ENCODE measurements at places on chromosomes 3 and 15. TPM values are rescaled to one million over a fixed set of nuclear protein-coding genes. Genes with fewer than 3 reads are reported as not detected.

DNA sequence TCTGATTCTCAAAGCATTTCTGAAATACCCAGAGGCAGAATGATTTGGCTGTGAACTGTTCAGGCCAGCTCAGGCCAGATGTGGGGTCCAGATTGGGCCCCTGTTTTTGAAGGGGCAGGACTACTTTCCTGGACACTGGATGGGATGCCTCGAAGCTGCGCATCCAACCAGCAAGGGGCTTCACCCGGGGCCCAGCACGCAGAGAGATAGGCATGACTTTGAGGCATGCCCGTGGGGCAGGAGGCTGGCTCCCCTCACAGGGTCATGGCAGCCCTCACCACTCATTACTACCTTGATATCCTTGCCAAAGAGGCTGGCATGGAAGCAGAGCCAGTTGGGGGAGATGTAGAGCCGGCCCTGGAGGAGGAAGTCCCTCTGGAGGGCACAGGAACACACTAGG lies 30.1 kb downstream of the GRAMD2A start:
- no peak for DNase-seq

- peak; percentile 82 for DNase-seq
Measured at GRCh38 chr3:186930143-186930640, at the start of gene ST6GAL1. Gene ST6GAL1 (plus strand): TSS chr3:186930526. CDS start chr3:187042704, 112,178 bp downstream.

- DNase-seq: no peak
Measured at GRCh38 chr3:127008236-127008635, 25.3 kb downstream of the PLXNA1 start.

DNA sequence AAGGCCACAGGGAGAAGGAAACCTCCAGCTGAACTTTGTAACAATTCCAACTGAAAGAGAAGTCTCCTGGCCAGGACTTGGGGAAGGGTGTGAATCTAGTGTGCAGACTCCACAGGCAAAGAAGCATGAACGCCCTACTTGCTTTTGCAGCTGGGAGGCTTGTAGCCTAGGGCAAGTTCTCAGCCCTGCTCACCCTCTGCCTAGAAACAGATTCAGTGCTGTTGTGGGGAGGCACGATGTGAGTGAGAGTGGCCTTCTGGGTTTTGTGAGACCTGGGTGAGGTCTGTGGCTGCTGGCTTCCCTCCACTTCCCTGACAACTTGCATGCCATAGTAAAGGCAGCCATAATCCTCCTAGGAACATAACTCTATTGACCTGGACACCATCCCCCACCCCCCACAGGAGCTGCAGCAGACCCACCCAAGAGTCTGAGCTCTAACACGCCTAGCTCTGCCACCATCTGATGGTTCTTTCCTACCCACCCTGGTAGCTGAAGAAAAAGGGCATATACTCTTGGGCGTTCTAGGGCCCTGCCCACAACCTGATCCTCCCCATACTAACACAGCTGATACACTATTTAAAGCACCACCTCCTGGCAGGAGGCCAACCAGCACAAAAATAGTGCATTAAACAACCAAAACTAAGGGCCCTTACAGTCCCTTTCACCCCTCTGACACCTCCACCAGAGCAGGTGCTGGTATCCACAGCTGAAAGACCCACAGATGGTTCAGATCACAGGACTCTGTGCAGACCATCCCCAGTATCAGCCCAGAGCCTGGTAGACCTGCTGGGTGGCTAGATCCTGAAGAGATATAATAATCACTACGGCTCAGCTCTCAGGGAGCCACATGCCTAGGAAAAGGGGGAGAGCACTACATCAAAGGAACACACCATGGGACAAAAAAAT lies 426.5 kb downstream of the IGSF11 start:
- DNase-seq: no peak

- no peak for DNase-seq
Measured at GRCh38 chr3:140216249-140216648, 281.3 kb downstream of the CLSTN2 start.

GRCh38 chr3:64621726-64622395 lies 65.9 kb downstream of the ADAMTS9 start:
- DNase-seq: no peak

GRCh38 chr3:194386066-194386465 lies 13.0 kb downstream of the GP5 start:
- DNase-seq: no peak

- peak; percentile 31 for DNase-seq
Measured at GRCh38 chr15:41981371-41982132, 9.2 kb upstream of the EHD4 start.

GRCh38 chr3:25035526-25035925 lies 392.5 kb upstream of the RARB start:
- no peak for DNase-seq

DNA sequence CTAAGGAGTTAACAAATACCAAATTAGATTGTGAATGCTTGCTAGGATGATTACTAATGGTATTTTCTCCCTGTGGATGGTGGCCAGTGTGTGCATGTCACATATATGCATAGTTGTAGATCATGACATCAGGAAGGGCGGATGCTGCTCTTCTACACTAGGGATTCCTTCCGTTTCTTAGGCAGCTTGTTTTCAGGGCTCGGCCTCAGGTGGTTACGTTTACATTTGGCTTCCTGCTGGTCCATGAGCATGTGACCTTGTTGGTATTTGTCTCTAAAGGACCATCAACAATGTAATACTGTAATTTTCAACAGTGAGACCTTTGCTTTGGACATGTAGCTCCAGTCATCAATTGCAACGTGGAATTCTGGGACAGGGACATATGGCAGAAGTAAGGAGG lies 221.4 kb downstream of the NR1D2 start:
- no peak for DNase-seq

DNA sequence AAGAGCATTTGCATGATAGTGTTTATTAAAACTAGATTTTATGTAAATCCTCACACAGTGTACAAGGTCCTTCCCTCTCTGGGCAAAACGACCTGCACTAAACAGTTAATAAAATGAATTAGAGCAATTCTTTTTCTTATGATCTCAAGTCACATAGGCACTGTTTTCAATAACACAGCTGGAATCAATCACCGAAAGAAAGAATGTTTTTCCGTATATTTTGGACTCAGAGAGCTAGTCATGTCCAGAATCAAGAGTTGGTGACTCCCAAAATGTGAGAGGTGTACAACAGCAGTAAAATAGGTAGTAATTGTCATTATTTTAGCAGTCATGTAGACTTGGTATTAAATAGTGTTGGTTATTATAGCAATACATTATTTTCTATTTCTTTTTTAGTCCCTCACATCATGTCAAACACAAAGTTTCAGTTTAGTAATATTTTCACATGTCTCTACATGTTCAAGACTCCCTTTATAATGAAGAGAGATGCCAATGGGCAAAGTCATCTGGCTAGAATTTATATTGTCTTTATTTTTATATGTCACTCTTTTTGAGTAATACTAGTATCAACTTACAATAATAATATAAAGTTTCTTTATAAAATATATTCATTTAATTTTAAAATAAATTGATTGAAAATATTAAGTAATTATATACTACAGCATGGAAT lies 448.6 kb upstream of the CDIN1 start:
- DNase-seq: no peak

Gene CFAP44
- total RNA-seq: 14.1 TPM

Gene SPTBN5
- 35.0 TPM for total RNA-seq

Gene PAQR5
- 6.5 TPM for total RNA-seq

Gene PLA2G4D
- total RNA-seq: not detected
